ENCODE measurements at places on chromosomes 1 and 21.

DNA sequence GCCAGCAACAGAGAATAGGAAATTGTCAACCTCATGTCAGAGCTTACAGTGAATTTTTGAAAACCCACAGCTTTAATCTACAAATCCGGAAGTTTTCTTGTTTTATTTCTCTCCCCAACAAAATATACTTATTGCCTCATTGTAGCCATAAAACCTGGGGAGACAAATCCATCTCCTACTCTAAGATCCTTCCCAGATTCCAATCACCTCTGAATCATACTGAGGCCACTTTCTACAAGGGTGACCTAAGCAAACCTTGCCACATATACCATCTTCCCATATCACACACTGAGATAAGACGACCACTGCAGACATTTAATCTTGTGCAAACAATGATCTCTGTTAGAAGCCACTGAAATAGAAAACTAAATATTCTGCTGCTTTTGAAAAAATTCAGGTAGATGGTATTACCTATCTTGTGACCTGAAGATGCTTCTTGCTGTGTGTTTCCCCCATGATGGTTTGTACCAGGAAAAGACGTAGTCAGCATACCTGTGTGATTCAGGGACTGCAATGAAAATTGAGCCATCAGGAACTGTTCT is 171.5 kb upstream of the DUSP10 start:
- DNase-seq: no peak

DNA sequence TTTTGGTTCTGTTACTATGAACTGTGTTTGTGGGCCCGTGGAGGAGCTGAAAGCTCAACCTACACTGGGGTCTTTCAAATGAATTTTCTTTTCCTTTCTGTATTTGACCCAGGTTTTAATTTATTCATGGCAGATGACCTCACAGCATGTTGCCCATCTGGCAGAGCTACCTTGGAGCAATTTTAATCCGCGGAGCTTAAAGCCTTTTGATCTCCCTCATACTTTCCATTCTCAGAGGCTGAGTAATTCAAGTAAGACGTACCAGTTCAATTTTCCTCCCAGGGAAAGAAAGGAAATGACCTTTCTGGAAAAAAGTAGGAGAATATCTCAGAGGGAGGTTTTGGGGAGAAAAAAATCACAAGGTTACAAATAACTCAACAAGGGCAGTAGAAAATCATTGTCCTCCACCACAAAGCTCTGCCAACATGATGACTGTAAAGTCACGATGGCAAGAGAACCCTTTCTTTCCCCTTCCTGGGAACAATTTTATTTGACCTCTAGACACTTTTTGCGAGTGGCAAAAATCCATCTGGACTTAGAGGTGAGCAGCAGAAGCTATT is 21.6 kb upstream of the PCP4 start:
- no peak for DNase-seq

GRCh38 chr1:92739669-92740524 is 45.0 kb downstream of the EVI5 start:
- no peak for DNase-seq

GRCh38 chr1:177122461-177123251 is 41.9 kb downstream of the ASTN1 start:
- no peak for DNase-seq

DNA sequence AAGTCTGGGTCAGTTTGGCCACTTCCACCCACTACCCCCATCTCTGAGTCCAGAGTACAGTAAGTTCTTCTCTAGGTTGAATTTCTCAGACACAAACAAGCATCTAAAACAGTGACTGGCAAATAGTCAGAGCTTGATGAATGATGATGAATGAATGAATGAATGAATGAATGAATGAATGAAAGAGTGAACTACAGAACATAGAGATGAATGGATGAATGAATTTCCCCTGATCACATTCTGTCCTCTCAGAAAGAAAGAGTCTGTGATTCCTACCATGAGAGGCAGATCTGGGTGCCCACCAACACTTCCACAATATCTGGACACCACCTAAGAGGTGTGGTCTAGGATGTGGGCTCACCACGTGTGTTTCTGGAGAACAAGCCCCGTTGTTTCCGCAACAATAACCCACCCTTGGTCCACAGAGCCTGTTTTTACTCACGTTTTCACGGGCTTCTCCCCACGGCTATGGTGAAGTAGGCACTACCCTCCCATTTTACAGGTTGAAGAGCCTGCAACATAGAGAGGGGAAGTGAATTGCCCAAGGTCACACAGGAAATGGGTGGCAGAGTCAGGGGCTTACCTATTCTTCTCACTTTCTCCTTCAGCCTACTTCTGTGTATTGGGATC is 40.2 kb upstream of the IFFO2 start:
- DNase-seq: no peak

DNA sequence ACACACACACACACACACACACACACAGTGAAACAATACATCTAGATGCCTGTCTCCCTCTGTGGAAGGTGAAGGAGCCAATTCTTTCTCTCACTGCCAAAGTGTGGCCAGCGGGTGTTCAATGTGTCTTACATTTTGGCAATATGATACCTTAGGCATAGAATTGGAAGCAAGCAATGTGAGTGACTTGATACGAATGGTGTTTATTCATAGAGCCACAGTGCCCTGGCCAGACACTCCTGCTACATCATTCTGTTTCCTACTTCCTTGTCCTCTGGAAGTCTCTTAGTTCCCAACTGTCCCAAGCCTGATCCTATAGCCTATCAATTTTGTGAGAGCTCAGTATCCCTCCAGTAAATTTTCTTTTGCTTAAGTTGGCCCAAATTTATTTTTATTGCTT is 170.0 kb upstream of the L1TD1 start:
- DNase-seq: no peak

DNA sequence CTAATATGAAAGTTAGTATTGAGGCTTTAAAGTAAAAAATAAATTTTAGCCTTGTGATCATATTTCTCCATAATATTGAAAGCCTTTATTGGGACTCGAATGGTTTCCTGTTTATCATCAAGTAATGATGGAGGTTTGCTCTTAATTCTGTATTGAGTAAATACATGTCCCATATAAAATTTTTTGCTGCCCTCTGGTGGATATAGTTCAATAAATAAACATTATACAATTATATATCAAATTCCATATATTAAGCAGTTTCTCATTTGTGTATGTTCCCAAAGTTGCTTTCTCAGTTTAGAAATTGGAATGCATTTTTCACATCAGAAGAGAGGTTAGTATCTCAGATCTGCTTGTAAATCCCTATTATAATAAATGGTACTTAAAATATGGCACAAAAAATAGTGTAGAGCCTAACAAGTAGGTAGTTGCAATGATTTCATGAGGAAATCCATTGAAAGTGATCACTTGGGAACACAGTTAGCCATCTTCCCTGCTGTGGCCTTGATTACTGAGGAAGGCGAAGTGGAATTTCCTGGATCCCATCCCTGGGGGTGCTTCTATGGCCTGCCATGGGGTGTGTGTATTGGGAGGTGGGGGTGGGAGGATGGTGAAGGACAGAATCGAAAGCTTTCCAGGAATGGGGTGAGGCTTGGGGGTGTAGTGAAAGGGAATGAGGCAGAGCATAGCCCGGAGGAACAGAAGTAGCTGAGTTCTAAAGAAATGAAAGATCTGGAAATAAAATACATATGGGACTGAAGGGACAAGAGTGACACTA is 84.1 kb upstream of the C21orf91 start:
- peak; percentile 39 for DNase-seq

GRCh38 chr1:87812871-87813577 is 484.3 kb downstream of the LMO4 start:
- DNase-seq: no peak

DNA sequence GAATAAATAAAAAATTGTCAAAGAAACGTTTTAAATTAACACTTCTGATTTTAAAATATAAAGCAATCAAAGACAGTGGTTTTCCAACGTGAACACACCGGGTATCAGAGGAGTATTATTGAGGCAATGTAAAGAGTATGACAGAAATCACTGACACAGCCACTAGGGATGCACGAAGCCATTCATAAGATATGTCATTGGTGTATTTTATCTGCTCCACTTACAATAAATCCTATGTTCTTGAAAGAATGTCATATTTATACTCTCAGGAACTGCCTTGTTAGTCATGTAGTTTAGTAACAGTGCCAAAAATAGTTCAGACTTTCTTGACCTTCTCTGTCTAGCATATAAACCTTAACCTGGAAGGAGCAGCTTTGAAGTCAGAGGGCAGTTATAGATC is 835.0 kb upstream of the NCAM2 start:
- DNase-seq: no peak

DNA sequence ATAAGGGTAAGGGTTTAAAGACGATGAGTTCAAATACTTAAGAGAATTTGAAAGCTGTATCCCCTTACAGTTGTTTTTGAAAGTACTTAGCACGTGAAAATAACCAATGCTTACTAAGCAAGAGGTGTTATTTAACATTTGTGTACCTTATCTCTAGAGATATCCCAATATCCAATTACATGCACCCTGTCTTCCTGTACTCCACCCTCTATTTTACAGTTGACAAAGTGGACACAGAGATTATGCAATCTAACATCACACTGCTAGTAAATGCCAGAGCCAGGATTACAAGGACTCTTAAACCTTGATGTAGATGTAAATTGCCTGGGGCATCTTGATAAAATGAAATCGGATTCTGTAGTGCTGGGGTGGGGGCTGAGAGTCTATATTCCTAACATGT is 72.0 kb downstream of the GDAP2 start:
- DNase-seq: no peak

- DNase-seq: no peak
These were observed 8.1 kb downstream of the TFF3 start for GRCh38 chr21:42307106-42307505.

GRCh38 chr1:39016604-39017171 is 9.5 kb upstream of the NDUFS5 start:
- no peak for DNase-seq

DNA sequence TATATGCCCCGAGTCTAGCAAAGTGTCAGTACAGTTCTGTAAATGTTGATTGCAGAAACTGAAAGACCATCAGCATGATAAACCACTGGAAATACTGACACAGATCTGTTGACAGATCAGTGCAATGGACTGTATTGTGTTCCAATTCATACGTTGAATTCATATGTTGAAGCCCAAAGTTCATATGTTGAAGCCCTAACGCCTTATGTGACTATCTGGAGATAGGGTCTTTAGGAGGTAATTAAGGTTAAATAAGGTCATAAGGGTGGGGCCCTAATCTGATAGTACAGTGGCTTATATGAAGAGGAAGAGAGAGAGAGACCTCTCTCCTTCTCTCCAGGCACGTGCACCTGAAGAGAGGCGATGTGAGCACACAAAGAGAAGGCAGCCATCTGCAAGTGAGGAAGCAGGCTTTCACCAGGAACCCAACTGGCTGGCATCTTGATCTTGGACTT is 144.7 kb downstream of the MRPL39 start:
- no peak for DNase-seq

- no peak for DNase-seq
These were observed 135.1 kb upstream of the MAGI3 start for GRCh38 chr1:113255038-113255719.

GRCh38 chr21:41731081-41731480 is 35.8 kb downstream of the RIPK4 start:
- no peak for DNase-seq

DNA sequence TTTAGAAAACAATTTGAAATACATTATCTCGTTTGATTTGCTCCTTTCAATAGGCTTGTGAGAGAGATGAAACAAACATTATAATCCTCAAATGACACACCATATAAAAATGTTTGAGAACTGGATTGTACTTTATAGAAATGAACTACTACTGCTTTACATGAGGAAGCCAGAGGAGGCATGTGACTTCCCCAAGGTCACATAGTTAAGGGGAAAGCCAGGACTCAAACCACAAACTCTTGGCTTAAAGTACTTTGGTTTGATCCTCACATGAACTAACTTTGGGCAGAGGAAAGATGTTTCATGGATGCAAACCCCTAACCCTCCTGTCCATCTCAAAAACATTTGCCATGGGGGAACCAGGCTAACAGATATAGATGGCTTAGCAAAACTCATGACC is 4.7 kb downstream of the ARHGEF11 start:
- no peak for DNase-seq

- no peak for DNase-seq
These were observed 9.6 kb upstream of the BGLAP start for GRCh38 chr1:156232201-156232894.

DNA sequence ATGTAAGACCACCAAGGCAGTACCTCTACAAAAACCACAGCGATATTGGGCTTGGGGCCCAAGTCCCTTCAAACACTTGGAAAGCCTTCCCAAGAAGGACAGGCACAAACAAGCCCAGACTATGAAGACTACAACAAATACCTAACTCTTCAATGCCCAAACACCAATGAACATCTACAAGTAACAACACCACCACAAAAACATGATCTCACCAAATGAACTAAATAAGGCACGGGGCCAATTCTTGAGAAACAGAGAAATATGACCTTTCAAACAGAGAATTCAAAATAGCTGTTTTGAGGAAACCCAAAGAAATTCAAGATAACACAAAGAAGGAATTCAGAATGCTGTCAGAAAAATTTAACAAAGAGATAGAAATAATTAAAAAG is 86.8 kb downstream of the COL24A1 start:
- no peak for DNase-seq

DNA sequence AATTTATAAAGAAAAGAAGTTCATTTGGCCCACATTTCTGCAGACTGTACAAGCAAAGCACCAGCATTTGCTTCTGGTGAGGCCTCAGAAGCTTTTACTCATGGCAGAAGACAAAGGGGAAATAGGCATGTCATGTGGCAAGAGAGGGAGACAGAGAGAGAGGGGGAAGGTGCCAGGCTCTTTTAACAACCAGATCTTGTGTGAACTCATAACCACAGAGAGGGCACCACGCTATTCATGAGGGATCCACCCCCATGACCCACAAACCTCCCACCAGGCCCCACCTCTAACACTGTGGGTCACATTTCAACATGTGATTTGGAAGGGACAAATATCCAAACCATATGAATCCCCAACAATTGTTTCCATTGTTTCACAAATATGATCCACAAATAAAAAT is 467.9 kb downstream of the SIPA1L2 start:
- DNase-seq: peak; percentile 25

DNA sequence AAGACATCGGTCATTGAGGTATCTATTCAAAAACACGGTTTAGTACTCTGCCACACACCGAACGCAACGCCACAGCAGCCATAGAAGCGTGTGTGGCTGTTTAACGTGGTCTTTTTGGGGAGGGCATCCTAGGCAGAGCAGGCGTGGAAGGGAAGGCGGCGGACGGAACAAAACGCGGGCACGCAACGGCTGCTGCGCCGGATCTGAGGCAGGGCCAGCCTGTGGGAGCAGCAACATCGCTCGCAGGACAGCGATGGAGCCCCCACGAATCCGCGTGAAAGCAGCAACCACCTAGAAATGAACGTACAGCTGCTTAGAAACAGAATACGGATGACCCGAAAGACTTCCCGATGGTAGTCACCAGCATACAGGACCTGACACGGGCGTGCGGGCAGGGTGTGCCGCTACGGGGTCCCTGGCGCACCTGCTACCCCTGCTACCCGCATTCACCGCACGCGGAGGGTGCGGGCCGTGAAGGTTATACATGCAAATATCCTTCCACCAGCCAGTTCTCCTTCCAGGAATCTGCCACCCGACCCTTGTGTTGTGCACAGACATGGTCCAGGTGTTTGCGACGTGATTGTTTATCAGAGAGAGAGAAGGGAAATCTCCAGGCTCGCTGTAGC is 114.4 kb upstream of the COL6A1 start:
- no peak for DNase-seq

- DNase-seq: no peak
These were observed 26.8 kb upstream of the COL6A2 start for GRCh38 chr21:46071082-46071481.

- no peak for DNase-seq
These were observed 41.3 kb upstream of the LRP8 start for GRCh38 chr1:53369034-53369750.

- no peak for DNase-seq
These were observed 20.7 kb upstream of the POFUT2 start for GRCh38 chr21:45308194-45309068.
